ENCODE measurements at places on chromosomes 16 and 17.
A peak's percentile ranks its signal among the peaks of the same experiment; 100 is the strongest.

GRCh38 chr17:74296548-74296936 lies 22.5 kb downstream of the DNAI2 start:
- peak; percentile 3 for DNase-seq

DNA sequence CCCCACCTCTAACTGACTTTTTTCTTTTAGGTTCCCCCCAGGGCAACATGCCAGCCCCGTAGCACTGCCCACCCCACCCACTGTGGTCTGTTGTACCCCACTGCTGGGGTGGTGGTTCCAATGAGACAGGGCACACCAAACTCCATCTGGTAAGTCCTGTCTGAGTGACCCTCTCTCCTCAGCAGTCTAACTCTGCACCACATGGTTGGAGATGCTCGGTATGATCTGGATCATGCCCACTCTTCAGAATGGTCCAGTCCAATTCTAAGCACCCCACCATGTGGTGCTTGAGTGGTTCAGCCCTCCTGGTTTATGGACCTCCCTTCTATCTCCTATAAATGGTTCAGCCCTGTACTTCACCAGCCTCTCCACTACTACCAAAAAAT lies 5.9 kb downstream of the KDM6B start:
- DNase-seq, result no peak

- DNase-seq, result peak; percentile 71
Observed at GRCh38 chr17:47810200-47810821, 11.3 kb downstream of the OSBPL7 start.

DNA sequence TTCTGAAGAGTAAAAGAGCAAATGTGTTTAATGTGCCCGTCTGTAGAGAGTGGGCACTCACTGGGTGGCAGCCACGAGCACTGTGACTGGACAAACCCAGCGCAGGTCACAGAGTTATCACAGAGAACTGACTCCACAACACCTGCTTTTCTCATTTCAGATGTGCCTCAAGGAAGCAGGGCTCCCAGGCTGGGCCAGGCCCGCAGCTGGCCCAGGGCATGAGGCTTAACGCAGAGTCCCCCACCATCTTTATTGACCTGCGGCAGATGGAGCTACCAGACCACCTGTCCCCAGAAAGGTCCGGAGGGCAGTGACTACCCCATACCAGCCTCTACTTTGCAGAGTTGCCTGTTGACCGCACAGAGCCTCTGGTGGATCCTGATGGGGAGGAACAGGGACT lies 11.9 kb downstream of the DNAAF8 start:
- DNase-seq, result no peak

DNA sequence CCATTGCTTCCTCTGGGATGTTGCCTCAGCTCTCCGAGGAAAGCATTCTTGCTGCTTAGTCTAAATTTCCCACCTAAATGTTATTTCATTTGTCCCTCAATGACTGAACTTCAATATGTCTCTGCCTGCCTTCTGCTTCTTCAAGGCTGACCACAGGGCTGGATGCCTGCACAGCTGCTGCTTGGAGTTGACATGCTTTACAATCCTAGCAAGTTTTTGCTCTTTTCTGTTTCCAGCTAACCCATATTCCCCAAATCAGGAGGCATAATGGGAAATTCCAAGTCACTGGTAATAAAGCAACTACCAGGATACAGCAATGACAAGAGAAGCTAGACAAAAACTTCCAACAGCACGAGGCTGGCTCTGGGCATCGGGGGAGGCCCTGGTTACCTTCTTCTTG lies 48.9 kb downstream of the GTF3C1 start:
- no peak for DNase-seq

- no peak for DNase-seq
Observed at GRCh38 chr17:18093616-18094408, 6.1 kb downstream of the DRG2 start.

DNA sequence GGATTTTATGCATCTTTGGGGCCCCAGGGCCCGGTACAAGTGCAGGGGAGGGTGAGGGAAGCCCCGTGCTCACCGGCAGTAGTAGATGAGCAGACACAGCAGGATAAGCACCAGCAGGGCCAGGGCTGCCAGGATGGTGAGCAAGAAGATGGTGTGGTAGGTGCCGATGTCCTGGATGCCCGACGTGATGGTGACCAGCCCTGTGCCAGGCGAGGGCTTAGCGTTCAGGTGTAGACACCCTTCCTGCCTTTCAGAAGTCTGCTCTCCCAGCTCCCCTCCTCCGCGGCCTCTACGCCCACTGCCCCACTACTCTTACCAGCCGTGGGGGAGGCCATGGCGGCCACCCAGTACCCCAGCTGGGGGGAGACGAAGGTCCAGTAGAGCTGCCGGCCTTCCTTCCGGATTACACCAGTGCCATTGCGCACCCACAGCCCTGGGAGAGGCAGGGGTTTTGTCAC lies 8.0 kb downstream of the FAM171A2 start:
- no peak for DNase-seq

GRCh38 chr16:81556715-81557284 lies 112.2 kb downstream of the CMIP start:
- no peak for DNase-seq

DNA sequence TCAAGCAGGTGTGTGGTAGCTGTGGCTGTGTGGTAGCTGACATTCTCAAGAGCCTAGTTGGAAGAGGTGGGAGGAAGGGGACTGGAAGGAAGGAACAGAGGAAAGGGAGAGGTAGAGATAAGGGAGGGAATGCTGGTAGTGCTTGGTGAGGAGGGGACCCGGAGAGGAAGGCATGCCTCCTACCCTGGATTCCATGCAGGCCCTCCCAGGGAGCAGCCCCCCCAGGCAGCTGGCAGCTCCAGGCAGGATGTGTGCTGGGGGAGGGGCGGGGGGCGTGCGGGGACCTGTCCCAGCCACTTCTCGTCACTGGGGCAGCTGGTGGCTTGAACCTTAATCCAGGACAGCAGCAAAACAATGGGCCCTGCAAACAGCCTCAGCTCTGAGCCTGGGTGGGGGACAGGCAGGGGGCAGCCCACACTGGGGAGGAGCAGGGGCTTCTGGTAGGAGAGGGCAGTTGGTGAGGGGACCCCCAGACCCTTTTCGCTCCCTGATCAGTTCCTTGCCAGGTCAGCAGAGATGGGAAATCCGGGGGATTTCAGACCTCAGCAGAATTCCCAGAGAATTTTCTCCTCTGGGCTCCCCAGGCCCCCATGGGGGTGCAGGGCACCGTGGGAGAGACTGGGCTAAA lies 27.1 kb downstream of the ARHGAP23 start:
- no peak for DNase-seq

GRCh38 chr17:38725066-38725465 lies 5.1 kb upstream of the CISD3 start:
- DNase-seq, result no peak

DNA sequence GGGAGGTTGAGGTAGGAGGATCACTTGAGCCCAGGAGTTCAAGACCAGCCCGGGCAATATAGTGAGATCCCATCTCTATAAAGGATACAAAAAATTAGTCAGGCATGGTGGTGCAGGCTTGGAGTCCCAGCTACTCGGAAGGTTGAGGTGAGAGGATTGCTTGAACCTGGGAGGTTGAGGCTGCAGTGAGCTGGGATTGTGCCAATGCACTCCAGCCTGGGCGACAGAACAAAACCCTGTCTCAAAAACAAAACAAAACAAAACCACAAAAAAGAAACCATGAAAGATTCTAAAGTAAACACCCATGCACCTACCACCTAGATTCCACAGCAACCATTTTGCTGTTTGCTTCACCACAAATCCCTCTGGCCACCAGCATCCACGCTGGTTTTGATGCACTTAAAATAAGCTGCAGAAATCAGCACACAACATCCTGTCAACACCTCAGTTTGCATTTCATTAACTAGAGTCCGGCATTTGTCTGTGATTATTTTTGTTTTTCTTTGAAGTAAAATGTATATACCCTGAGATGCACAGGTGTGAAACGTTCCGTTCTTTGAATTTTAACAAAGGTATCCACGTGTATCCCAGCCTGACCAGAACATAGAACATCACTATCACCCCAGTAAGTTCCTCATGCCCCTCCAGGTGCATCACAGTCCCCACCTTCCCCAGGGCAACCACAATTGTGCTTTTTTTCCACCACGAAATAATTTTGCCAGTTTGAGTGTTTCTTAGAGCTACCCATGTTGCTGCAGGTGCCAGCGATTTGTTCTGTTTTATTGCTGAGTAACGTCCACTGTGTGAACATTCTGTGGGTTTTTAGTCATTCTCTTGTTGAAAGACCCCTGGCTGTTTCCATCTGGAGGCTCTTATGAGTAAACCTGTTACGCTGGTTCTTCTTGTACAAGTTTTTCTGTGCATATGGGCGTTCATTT lies 191.5 kb downstream of the SEC14L1 start:
- DNase-seq, result peak; percentile 61

- no peak for DNase-seq
Observed at GRCh38 chr17:76378548-76379274, 5.7 kb upstream of the SPHK1 start.

- DNase-seq, result peak; percentile 16
Observed at GRCh38 chr17:21381076-21381706, 5.0 kb downstream of the KCNJ12 start.

GRCh38 chr17:34683390-34683789 lies 104.0 kb downstream of the TMEM132E start:
- peak; percentile 6 for DNase-seq

DNA sequence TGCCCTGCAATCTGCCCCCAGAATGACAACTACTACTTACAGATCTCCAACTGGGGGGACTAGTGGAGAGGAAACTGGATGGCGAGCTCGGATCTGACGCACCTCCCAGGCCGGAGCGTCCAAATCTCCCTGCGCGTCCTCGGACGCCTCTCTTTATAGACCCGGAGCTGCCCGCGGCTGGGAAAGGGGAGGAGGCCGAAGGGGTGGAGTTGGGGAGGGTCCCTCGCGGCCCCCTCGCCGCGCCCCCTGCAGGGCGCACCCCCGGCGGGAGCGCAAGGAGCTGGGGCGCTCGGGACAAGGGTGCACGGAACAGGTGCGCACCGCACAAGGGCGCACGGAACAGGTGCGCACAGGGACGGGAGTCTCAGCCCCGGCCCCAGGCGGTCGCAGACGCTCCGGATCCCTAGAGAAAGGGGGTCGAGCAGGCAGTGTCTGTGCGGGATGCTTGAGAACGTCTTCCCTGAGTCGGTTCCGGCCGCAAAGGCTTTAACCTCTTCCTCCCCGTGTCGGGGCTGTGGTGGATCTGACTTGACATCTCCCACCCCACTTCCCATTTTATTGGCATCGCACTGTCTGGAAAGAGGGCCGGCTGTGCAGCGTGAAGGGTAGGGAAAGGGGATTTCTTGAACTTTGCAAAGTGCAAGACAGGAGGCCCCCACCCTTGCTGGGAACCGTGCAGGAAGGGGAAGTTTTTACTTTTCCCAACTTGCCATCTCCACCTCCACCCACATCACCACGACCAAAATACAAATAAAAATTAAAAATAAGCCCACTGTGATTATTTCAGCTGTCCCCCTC lies at the start of gene MYH11:
TSS of gene MYH11 (minus strand) at position 128 of the 798 bp plus-strand sequence. CDS start 18,776 bp downstream, outside the sequence.
- DNase-seq, result no peak

GRCh38 chr16:65771707-65772106 lies 594.8 kb upstream of the CDH5 start:
- no peak for DNase-seq

DNA sequence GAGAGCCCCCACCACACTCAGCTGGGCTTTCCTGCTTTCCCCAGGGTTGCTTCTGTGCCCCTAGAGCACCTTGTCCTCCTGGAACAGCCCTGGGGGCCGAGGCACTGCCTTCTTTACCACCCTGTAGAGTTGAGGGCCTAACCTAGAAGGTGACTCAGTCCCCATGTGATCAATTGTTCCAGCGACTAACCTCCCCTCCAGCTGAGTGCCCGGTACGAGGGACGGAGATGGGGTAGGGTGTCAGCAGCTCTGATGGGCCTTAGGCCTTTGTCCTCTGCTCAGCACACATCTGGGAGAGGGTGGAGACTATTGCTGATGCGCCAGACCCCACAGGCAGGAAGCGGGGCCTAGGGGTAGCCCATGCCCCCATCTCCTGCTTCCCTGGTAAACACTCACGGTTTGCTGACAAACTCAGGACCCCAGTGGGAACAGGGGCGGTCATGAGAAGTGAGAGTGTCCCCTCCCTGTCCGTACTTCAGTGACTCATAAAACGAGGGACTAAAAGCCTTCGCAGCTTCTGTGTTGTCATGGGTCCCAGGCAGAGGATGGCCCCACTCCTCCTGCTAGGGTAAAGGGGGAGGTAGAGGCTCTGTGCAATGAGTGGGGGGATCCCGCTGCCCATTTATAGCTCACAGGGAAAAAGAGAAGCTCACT lies 33.1 kb downstream of the NECAB2 start:
- DNase-seq, result no peak

DNA sequence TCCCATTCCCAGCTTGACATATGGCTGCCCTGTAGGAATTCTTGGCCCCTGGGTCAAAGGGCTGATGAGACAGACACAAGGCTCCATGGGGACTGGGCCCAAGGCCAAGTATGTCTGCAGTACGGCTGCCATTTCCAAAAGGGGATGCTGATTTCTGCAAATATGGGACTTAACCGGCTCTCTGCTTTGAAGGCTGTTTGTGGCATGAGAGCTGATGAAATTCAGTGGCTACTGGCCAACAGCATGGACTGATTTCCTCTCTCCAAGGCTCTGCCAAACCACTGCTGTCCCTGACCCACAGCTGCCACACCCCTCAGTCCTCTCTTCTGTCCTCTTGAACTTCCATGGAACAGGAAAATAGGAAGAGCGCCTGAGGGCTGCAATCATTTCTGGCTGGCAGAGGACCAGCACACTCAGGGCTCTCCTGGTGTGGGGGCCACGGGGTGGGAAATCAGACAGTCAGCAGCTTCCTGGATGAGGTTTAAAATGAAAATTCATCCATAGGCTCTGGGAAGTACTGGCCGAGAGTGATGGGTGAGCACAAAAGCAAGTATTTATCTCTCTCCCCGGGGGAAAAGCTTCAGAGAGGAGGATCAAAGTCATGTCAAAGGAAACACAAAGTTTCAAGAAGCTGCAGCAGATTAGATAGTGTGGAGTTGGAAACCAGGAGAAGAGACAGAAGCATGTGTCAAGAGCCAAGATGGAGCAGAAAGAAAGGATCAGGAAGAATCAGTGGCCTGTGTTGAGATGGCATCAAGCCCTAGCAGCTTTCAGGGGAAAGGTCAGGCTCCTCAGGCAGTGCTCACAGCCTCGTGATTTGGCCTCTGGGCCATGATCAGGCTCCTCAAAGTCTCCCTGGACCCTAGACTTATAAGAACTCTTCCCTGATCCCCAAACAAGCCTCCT lies 64.1 kb upstream of the SREBF1 start:
- DNase-seq, result peak; percentile 81

DNA sequence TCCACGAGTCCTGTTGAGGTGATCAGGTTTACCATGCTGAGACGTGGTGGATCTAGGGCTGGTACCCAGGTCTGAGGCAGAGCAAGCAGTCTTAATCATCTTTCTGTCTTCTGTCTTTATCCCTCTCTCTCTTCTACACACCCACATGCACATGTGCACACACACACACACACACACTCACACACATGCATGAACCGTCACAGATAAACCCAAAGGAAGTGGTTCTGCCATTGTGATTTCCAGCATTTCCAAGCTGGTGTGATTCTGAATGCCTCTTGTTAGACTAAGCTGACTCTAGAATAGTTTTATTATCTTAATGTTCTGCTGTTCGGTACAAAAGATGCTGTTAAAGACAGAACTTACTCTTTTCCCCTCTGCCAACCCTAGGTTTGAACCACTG lies 411.8 kb upstream of the SALL1 start:
- DNase-seq, result no peak

Data from DMS79 (cell line).